GM20000 (cell line): ENCODE measurements at places on chromosomes 4 and X.

DNA sequence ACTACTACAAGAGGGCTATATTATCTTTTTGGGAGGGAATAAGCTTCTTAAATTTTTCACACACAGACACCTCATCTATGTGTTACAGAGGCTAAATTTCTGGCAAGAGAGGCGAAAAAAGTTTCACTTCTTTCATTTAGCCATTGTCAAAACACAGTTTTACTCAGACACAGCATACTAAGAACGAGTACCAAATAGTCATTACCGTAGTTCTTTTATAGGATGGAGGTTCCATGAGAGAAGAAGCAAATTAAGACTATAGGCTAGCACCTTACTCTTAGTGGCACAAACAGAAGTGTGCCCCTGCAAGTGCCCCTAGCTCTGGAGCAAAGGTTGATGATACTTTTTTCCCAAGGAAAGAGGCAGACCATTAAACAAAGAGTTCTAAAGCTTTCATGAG is 26.2 kb downstream of the UGT2B7 start:
- no peak for DNase-seq

DNA sequence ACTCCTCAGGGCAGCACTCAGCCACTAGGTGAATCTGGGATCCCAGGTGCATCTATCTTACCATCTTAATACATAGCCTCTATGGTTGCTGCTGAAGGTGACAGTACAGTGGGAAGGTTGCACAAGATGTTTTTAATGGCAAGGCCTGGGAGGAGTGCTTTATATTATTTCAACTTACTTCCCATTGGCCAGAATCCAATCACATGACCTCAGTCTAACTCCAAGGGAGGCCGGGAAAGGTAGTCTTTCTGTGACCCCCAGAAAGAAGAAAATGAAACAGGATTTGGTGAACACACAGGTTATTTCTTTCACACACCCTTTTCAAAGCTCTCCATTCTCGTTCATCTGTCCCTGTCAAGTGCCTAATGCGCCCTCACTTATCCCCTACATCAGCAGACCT is 189.1 kb upstream of the ATP6AP2 start:
- DNase-seq, result no peak

DNA sequence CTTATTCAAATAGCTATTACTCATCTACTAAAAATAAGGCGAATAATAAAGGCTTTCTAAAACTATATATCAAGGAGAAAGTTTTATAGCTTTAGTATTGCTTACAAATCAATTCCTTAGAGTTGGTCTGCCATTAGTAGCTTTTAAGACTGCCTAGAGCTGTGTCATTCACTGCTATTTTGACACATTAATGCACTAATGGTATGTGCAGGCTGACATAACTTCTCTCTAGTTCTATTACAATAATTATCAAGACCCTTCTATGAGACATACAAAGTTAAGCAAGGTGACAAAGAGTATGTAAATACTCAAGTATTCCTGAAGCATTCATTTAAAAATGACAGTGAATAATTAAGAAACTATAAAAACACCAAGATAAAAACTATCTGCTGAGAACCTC is 625.3 kb downstream of the STPG2 start:
- no peak for DNase-seq

DNA sequence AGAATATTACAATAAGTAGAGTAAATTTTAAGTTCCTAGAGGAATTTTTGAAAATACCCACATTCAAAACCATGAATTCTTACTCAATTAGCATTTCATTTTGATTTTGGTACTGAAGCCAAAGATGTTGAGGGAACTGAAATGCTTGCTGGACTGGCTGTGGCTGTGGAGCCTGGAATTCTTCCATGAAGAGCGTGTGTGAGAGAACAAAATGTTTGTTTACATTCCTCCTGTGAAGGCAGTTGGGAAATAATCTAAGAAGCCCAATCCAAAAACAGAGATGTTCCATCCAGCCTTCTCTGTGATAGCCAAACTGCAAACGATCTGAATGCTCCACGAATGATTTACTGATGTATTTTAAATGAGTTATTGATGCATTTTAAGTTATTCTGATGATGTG is 3.8 kb upstream of the ADH1B start:
- DNase-seq, result no peak

DNA sequence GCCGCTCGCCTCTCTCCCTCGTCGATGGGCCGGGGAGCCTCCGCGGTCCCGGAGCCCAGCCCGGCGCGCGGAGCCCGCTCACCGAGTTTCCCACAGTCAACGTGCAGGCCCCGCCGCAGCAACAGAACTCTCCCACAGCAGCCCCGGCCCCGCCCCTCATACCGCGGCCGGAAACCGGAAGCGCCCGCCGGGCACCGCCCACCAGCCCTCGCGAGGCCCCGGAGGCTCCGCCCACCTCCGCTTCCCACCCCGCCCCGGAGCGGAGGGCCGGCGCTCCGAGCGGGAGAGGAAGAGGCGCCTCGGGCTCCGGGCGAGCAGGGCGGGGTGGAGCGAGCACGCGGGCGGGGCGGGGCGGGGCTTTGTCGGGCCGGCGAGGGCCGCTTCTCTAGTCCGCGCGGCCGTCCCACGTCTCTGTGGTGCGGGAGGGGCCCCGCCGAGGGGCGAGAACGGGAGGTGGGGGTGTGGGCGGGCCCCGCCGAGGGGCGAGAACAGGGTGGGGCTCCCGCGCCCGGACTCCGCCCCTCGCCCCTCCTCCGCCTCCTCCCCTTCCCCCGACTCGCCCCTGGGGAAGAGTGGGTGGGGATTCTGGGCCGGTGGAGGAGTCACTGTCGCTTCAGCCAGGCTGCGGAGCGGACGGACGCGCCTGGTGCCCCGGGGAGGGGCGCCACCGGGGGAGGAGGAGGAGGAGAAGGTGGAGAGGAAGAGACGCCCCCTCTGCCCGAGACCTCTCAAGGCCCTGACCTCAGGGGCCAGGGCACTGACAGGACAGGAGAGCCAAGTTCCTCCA is at the start of the genes ABCD1 and BCAP31:
TSS of gene ABCD1 (plus strand) at position 605 of the 787 bp plus-strand sequence. CDS start 411 bp downstream, outside the sequence.
TSS of gene BCAP31 (minus strand) at position 136 of the 787 bp plus-strand sequence. CDS start 1,143 bp downstream, outside the sequence.
- peak; percentile 97 for DNase-seq

DNA sequence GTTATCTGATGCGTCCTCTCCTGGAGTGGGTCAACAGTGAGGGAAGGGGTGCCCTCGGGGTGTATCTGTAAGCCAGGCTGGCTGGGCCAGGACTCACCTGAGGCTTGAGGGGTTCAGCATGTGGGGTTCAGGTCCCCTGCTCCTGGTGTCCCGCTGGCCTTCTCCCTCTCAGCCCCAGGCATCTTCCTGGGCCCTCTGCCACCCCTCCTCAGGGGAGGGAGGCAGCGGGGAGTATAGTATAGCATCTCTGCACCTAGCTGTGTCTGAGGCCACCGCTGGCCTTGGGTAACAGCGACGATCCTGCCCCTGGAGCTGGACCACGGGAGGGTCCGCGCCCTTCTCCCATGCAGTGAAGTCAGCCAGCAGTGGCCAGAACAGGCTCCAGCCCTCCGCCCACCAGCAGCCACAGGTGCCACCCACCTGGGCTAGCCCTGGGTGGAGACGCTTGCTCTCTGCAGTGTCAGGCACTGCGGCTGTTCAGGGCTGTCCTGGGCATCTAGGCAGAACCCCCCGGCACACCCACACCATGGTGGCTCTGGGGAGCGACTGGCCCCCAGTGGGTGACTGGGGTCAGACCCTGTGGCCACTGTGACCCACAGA is 110.7 kb upstream of the NKX1-1 start:
- no peak for DNase-seq

- no peak for DNase-seq
These were observed 15.7 kb downstream of the JADE1 start for GRCh38 chr4:128825226-128825625.

- no peak for DNase-seq
These were observed 36.7 kb downstream of the PCDH18 start for GRCh38 chr4:137495578-137495977.

- no peak for DNase-seq
These were observed 3.6 kb downstream of the MECP2 start for GRCh38 chrX:154093965-154094364.

DNA sequence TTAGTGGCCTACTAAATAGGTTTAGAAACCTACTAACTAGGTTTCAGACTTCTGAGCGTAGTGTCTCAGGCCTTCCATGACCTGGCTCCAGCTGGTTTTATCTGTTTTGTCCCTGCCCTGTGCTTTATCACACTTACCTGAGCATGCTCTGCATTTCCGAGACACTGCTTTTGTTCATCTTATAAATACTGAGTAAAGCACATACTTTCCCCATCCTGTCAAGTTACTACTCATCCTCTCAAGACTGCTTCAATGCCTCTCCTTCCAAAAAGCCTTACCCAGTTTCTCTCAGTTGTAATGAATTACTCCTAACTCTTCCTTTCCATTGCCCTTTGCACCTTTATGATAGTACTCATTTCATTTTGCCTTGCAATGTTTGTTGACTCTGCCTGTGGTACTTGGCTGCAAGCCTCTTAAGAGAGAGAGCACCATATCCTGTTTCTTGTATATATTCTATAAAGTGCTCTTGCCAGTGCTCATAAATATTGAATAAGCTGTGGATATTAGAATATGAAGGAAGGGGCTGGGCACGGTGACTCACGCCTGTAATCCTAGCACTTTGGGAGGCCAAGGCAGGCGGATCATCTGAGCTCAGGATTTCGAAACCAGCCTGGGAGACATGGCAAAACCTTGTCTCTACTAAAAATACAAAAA is 34.4 kb downstream of the SLAIN2 start:
- DNase-seq, result no peak

DNA sequence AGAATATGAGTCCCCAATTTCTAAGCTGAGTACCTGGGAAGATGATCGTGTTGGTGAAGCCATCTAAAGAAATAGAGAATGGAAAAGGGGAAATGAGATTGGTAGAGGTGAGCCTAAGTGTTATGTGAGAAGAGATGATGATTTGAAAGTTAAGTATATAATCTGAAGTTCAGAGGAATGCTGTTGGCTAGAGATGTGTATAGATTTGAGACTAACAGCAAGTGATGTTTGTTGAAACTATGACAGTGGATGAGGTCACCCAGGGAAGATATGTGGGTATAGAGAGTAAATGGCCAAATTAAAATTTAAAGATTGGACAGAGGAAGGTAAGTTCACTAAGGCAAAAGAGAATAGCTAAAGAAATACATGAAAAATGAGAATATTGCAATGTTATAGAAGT is 324.2 kb downstream of the MAPK10 start:
- no peak for DNase-seq

DNA sequence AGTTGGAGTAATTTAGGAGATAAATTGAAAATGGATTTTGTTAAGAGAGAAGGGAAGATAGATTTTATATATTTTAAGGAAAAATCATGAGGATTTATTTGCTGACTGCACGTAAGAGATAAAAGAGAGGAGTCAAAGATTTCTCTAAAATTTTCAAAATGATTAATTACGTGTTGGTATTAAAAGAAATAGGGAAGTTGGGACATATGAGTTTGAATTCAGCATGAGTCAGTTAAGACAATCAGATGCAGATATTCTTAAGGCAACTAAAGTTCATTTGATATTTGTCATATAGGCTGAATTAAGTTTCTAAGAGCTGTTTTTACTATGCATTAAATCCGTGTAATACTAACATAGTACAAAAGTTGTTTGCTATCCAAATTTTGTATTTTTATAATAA is 46.9 kb downstream of the TET2 start:
- no peak for DNase-seq

DNA sequence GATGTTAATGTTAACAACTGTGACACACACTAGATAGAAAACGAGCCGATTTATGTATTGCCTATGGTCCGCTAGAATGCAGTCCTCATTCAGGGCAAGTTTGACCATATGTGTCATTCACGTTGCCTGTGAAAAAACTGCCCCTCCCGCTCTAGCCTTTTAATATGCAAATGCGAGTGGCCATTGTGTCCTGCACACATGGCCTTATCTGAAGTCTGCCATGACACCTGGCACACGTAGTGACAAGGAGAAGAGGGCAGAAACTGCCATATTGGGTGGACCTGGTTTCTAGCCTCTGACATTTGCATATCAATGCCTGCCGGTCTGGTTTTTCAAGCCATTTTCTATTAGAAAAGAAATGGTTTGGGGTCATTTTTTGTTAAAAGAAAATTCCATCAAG is 303.3 kb upstream of the TECRL start:
- DNase-seq, result no peak

DNA sequence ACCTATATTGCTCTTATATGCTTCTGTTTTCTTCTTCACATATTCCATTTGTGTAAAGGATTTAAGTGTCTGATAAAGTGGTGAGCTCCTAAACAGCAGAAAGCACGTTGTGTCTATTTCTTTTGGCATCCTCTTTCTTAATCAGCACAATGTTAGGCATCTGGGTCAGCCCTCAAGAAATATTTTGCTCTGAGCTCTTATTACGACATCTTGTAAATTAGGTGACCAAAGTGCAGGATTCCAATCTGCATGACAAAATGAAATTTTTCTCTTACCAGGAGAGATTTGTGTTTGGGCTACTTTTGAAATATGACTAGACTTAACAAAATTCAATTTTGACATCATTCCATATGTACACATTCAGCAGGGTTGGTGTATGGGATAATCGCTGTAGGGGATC is 210.0 kb upstream of the IGFBP7 start:
- no peak for DNase-seq

DNA sequence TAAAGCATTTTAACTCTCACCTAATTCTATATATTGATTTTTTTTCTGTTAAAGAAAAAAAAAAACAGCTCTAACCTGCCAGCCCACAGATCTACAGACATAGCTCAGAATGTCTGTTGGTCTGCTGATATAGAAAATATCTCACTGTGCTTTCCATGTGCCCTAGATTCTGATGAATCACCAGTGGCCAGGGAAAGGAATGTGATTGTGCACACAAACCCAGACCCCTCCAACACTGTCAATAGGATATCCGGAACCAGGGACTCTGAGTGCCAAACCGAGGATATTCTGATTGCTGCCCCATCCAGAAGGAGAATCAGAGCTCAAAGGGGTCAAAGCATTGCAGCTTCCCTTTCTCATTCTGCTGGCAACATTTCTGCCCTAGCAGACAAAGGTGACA is 12.1 kb upstream of the SCML1 start:
- no peak for DNase-seq

DNA sequence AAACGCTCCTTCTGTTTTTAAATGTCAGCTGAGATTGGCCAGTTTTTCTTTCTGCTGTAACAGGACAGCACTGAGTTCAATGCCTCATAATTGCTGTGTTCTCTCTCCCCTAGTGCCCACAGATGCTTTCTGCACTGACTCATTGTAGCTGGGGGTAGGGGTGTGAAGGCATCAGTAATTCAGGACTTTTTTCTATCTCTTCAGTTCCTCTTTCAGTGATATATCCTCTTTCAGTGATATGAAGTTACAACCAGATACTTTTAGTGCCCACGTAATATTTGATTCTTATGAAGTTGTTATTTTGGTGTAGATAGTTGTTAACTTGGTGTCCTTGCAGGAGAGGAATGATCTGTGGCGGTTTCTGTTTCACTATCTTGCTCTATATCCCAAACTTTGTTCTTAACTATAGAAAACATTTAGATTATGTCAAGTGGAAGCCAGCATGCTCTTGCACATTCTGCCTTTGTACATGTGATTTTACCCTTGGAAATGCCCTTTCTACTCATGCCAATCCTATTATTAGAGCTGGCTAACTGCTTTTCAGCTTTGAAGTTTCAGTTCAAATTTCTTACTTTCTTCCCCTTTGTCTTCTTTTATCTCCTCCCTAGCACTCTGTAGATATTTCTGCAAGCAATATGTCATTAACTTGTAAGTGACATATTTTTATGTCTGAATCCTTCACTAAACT is 1258.4 kb downstream of the FAM133A start:
- no peak for DNase-seq

GRCh38 chr4:22021106-22021505 is 72.5 kb upstream of the KCNIP4 start:
- DNase-seq, result no peak
